ENCODE measurements at places on chromosomes 3 and 15. TPM values are rescaled to one million over a fixed set of nuclear protein-coding genes. Genes with fewer than 3 reads are reported as not detected.

STRIT1 gene
- total RNA-seq = not detected

MKRN3 gene
- not detected for total RNA-seq

SYNPR gene
- total RNA-seq = not detected

HACD2 gene
- total RNA-seq = 70.6 TPM

WDR5B gene
- total RNA-seq = 6.7 TPM

ARRDC4 gene
- total RNA-seq = 293 TPM

HHLA2 gene
- total RNA-seq = 0.05 TPM

ARHGAP11A gene
- total RNA-seq = 14.1 TPM

GRCh38 chr15:52008698-52009434 lies 10.2 kb upstream of the MAPK6 start:
- peak; percentile 42 for DNase-seq

- DNase-seq = no peak
These were observed 83.2 kb upstream of the LRRFIP2 start for GRCh38 chr3:37257581-37257980.

DNA sequence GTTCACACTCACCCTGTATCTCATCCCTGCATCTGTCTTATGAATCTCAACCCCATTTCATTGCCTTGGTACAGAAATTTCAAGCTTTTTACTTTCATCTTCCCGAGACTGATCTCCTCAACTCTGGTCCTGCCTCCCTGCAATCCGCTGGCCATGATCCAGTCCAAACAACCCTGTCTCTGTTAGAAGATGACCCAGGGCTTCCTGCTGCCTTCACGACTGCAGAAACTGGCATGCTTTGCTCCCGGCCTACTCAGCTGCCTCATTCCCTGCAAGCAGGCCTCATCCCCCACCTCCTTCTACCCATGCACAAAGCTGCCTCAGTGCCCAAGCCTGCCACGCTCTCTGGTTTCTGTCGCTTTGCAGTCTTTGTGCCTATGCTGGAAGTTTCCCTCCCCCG lies 12.4 kb downstream of the HES1 start:
- DNase-seq = peak; percentile 16

DNA sequence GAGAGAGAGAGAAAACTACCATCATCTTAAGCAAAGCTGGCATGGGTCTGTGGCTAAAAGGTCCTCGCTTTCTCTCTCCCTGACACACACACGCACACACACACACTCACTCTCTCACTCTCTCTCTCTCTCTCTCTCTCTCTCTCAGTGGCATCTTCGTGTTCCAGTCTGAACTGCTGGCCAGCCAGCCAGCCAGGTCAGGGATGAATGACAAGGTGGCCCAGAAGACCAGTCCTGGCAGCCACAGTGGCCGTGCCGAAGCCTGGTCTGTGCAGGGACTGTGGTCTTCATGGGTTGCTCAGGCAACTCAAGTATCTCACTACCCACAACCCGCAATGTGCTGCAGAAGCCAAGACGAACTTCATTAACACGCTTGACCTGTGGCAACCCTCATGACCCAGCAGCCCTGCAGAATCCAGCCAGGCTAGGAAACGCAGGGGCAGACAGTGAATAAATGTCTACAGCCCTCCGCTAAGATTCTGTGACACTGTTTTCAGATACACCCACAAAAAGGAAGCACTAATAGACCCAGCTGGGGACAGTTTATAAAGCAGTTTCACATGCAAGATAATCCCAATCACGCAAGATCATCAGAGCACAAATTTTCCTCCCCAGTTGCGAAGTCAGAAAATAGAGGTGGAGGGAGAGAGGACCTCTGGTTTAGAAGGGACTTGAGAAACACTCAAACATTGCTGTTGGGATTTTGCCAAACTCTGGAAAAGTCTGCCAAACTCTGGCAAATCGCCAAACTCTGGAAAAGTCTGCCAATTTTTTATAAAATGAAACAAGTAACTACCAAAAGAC lies 66.4 kb downstream of the XXYLT1 start:
- DNase-seq = peak; percentile 47

- no peak for DNase-seq
These were observed 253.3 kb upstream of the LYSMD4 start for GRCh38 chr15:99986297-99987118.

Data from renal cortical epithelial cell (primary cell).